NCI-H446 (cell line): ENCODE measurements at places on chromosomes 3 and 15.

GRCh38 chr3:34263101-34263621, 464.7 kb downstream of the PDCD6IP start:
- peak; percentile 28 for DNase-seq

DNA sequence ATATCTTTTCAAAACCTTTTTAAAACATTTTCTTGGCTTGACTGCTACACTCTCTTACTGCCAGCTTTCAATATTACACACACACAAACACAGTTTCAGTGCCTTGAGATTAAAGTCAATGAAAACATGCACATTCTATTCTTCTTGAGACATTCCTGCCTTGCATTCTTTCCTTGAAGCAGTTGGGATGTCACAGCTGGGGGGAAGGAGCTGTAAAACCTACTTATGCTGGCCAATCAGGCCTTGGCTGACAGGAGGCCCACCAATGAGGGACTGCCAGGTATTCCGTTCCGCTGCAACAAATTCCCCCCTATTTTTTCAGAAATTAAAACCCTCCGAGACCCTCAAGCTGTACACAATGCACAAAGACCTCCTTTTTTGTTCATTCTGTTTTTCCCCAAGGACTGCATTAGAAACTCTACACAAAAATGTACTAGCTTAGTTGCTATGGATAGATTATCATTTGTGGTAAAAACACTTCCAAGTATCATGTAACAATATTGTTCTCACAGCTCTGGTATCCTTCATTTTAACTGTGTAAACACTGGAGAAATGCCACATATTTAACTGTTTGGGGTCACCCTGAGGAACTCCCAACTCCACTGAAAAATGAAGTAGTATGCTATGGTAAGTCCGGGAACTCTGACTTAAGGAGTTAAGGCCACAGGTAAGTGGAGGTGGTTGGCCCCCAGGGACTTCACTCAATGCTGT, 18.5 kb downstream of the FSTL1 start:
- DNase-seq, result no peak

- no peak for DNase-seq
Observed at GRCh38 chr15:99017322-99017701, 9.7 kb upstream of the PGPEP1L start.

DNA sequence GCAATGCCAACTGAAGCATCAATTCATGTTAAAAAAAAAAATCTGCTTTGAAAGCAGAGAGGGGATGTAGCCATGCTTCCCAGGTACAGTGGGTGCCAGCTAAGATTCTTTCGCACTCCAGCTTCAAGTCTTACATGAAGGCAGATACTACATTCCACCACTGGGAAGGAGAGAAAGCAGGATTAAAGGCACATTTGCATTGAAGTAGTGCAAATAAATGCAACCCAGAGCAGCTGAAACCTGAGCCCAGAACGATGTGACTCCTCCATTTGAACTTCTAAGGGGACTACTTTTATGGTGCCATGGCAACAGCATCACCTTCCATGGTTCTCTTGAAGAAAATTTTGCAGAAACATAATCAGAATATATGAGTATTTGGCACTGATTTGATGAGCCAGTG, 19.1 kb upstream of the GJD2 start:
- DNase-seq, result no peak

GRCh38 chr15:87752250-87752951, 504.1 kb downstream of the NTRK3 start:
- DNase-seq, result peak; percentile 27

DNA sequence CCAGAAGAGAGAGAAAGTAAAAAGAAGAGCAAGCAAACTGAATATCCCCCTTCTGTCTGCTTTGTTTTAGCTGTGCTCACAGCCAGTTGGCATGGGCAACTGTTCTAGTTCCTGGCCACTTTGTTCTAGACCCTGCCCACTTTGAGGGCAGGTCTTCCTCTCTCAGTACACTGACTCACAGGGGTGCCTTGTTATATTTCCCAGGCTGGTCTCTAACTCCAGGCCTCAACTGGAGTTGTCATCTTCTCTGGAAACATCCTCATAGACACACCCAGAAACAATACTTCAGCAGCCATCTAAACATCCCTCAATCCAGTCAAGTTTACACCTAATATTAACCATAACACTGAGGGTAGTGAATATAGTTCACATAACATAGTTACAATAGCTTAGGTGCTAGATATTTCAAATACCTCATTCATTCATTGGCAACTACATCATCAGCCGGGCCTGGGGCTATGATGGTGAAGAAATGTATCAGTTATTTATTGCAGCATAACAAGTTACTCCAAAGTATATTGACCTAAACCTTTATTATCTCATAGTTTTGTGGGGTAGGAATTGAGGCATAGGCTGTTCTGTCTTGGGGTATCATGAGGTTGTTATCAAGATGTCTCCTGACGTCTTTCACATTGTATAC, 106.0 kb downstream of the UBE2E2 start:
- DNase-seq, result no peak

DNA sequence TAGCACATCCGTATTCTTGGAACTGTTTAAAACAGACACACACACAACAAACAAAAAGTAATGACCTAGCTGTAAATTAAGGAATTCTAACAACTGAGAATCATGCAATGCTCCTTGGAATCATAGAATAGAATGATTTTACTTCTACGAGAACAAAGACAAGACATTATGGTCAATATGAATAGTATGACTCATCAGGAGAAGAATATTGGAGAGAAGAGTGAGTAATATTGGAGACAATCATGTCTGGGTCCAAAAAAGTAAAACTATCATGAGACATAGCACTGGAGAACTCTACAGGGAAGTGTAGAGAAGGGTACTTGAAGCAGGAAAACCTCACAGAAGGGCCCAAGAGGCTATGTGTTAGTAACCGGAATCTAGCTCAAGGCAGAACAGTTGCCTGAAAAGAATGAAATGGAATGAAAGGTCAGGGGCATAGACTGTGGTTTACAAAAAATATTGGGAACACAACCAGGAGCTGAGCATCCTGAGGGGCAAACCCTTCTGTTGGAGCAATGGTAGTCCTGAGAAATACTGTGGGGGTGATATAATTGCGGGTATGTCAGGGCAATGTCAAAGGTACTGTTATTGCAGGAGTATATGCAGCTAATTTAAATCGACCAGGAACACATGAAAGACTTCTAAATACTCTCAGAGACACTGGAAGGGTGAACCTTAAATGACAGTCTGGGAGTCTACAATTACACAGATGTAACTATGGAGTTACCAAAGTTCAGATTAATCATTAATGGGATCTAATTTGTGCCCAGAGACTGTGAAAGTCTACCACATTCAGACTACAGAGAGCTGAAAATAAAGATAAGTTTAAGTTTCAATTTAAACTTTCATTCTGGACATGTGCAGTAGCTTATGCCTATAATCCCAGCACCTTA, 201.2 kb downstream of the BCHE start:
- DNase-seq, result no peak

- no peak for DNase-seq
Observed at GRCh38 chr3:126136428-126137220, 43.8 kb downstream of the ALDH1L1 start.

- no peak for DNase-seq
Observed at GRCh38 chr15:76337696-76338485, 1.3 kb downstream of the ISL2 start.

DNA sequence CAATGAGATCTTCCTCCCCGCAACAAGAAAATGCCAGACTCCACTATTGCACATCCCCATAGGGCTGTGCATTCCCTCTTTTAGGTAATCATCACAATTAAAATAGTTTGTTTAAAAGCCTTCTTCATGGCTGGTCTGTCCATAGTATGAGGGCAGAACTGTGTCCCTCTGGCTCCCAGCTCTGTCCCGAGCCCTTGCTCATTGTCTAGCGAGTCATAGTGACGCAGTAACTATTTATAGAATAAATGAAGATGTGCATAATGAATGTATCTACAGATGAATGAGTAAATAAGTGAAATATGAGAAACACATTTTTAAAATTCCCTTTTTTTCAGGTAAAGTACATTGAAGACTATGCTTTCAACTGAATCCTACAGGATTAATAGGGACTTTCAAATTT, 128.4 kb upstream of the TMC3 start:
- DNase-seq, result no peak

DNA sequence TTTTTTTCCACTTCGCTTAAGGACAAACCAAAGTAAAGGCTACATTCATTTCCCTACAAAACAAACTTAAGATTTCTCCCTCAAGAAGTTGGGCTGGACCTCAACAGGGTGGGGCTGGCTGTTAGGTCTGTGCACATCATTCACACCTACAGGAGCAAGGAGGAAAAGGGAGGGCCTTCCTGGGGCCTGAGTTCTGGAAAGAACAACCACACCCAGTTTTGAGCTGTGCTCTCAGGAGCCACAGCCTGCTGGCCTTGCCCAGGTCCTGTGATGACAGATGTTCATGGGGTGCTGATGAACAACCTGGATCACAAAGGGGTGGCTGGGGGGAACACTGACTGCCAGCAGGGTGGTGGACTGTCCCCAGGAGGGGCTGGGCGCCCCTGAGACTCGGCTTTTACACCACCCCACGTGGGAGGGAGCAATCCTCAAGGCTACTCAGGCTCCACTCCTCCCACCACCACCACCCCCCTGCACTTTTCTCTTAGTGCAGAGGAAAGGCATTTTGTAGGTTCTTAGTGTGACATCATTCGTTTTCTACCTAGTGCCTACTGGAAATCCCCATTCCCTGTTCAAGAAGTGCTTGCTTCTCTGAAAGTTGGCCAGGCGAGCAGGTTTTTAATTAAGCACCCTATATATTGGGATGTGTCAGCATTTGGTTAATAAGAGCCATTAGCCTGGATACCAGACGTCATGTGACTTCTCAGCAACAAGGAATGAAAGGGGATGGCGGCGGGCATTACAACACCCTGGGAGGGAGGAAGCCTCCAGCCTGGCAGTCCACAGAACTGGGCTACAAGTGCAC, 35.7 kb downstream of the CCNB2 start:
- DNase-seq, result no peak

DNA sequence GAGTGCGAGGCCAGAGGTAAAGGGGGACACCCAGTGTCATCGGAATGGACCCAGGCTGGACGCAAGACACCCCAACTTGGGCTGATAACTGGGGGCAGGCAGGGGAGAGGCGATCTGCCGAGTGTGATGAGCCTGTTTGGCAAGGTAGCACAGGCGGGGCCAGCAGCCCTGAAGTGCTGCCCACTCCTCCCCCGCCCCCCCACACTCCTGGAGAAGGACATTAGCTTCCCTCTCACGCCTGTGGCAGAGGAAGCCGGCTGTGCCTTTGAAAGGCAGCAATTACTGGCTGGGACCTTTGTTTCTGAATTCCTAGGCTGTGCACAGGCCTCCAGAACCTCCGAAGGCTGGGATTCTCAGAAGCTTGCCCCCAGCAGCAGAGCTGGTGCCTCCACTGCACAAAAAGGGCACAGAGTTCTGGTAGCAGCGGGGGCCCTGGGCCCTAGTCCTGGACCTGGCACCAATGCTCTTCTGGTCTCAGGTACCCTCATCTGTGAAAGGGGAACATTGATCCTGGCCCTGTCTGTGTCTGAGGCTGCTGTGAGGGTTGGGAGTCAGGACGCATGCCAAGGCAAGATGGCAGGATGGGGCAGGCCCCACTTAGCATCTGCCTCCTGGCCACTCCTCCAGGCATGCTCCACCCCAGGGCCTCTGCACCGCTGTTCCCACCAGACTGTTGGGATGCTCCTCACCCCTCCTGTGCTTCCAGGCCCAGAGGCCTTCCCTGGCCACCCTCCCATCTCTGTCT, 28.6 kb downstream of the IQSEC1 start:
- peak; percentile 5 for DNase-seq

DNA sequence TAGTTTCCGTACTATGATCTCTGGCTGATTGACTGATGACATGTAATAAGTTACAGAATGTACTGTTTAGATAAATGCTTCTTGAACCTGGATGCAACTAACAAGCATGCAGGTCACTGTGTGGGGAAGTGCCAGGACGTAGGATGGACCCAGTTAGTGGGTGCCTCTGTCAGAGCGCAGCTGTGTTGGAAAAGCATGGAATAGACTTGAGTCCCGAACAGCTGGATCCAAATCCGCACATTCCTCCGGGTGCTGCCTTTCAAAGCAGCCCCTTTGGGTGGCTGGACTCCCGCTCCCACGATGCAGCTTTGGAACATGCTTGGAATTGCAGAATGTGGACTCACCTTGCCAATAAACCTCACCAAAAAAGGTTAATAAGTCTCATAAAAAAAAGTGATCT, 35.5 kb upstream of the ALDH1A3 start:
- DNase-seq, result no peak
